ENCODE measurements at places on chromosomes 1 and 21.

GRCh38 chr1:43875331-43875730 is 58.3 kb upstream of the ARTN start:
- no peak for DNase-seq

DNA sequence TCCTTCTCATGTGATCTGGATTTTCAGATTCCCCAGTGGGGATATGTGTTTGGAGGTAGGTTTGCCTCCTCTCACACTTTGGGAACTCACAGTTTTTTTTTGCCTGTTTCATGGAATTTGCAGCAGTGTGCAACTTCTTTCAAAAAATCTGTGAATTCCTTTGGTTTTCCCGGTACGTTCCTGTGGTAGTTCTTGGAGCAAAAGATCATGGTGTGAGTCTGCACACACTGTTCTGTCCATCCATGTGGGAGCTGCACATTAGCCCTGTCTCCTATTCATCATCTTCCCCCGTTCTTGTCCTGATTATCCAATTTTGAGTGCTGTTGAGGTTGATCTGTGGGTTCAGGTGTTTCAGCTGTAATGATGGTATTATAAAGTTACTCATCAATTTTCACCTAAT is 30.3 kb upstream of the TACSTD2 start:
- no peak for DNase-seq

DNA sequence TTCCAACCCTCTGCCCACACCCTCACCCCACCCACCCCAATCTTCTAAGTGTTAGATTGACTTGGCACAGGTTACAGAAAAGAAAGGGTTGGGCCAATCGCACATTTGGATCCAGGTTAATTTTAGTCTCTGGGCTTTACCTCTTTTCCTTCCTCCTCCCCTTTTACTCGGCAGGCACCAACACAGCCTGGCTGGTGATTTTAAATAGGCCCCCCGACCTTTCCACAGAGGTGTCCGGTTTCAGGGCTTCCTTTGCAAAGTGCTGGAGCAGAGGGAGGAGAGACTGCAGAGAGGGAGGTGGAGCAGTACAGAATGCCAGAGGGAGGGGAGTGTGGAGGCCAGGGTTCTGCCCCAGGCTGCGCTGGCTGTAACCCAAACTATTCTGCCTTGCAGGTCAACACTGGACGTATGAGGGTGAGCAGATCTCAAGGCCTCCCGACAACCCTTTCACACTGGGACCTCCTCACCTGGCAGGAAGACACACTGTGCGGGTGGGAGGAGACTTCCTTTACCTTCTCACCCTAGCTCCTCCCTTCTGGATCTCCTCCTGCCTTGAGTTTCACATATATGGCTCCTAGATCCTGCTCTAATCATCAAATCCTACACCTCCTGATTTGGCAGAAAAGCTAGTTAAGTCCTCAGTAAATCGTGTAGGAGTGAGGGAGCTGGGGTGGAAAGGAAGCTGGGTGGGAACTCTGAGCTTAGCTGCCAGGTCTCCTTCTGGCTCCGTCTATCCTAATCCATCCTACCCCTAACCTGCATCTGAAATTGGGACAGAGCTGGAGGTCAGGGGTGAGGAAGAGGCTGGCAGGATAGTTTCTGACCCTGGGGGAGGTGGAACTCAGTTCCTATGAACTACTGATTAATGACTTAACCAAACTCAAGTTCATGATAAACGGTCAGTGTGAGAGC is 2.4 kb downstream of the CA14 start:
- no peak for DNase-seq

- DNase-seq, result no peak
Measured at GRCh38 chr1:43352881-43353280, 5.9 kb upstream of the CDC20 start.

GRCh38 chr1:205240118-205240517 is 12.4 kb downstream of the TMCC2 start:
- DNase-seq, result no peak

GRCh38 chr1:219460896-219461815 is 151.7 kb downstream of the ZC3H11B start:
- DNase-seq, result no peak

GRCh38 chr1:204093421-204093717 is 20.5 kb downstream of the SOX13 start:
- DNase-seq, result no peak

- DNase-seq, result no peak
Measured at GRCh38 chr1:155272466-155273342, 600 bp downstream of the CLK2 start.

GRCh38 chr1:115725600-115725999 is 42.9 kb downstream of the CASQ2 start:
- no peak for DNase-seq

DNA sequence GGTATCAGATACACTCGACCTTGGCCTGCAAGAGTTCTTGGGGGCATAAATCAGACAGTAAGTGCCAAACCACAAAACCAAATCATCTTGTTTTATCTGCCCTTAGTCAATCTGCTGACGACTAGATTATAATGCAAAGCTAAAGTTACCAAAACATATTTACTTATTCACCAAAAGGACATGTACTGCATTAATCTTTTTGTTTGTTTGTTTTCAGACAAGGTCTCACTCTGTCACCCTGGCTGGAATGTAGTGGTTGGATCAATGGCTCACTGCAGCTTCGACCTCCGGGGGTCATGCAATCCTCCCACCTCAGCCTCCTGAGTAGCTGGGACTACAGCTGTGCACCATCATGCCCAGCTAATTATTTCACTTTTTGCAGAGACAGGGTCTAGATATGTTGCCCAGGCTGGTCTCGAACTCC is 114.7 kb downstream of the APP start:
- no peak for DNase-seq

GRCh38 chr1:91759076-91759475 is 126.9 kb downstream of the TGFBR3 start:
- no peak for DNase-seq

GRCh38 chr1:183871601-183872000 is 66.7 kb downstream of the RGL1 start:
- DNase-seq, result no peak

DNA sequence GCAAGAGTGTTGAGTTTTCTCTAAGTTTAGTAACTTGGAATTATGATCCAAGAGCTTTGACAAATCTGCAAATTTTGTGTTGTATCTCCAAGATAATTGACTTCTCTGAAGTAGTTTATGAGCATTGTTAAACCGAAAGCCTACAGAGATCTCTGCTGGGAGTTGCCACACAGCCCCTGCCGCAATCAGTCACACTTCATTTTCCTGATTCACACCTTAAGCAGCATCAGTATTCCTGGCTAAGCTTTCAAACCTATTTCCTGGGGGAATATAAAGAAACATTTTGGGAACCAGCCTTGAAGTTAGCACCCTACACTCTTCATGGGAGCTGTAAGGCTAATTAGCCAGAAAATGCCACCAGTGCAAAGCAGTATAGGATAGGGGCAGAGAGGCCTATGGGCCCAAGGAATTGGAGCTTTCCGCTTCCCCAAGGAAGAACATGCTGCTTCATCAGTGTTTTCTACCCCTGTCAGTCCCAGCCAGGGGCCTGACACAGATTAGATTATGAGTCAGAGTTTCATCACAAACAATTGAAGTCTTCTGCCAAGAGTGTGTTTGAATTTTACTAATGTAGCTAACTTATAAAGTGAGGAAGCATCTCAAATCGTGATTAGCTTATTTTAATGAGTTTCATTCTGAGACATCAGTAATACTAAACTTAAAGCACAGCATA is 23.2 kb upstream of the CACYBP start:
- DNase-seq, result no peak

DNA sequence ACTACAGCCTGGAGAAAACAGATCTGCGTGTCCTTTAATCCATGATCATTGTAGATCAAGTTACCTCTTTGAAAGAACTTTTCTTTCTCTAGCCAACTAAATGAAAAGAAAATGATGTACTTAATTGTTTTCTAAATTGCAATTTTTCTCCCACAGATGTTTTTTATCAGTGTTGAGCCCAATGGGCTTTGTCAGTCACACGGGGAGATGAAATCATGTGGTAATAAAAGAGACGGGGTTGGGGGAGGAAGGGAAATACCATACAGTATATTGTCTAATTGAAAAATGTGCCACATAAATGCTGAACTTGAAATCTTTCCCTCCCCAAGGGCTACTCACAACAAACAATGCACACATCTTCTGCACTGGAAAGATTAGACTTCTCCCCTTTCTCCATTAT is 58.4 kb downstream of the NTMT2 start:
- DNase-seq, result no peak

DNA sequence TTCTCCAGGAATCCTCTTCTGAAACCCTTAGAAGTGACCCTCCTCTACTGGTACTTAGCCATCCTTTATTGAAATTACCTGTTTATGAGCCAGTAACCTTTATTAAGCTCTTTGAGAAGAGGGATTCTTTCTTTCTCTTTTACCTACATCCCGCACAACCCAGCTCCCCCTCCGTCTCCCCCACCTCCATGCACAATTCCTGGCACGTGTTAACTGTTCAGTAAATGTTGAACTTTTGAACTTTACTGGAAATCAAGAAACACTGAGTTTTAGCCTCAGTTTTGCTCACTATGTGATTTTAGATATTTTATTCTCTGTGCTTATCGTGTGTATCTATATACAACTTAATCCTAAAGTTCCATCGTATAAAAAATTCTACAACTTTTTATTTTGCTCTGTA is 1.8 kb downstream of the TMED5 start:
- no peak for DNase-seq

DNA sequence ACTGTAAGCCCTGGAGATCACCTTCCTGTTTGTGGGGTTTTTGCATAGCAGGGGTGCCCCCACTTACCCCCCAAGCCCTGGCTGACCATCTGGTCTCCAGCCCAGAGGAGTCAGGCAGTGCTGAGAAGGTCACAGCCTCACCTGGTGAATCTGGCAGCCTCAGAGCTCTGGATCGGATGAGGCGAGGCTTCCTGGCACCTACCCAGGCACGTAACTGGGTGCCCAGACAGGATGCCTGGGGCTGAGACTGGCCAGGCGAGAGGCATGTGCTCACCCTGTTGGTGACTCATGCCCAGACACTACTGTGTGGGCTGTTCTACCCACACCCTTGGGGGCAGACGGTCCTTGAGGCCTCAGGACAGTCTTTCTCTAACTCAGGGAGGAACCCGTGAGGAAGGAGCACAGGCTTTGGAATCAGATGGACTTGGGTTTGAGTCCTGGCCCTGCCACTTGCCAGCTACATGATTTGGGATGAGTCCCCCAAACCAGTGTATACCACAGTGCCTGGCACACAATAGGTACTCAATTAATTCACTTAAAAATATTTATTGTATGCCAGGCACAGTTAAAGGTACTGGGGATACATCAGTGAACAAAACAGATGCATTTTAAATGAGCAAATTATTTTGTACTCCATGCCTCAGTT is 15.1 kb upstream of the PADI3 start:
- DNase-seq, result no peak

- DNase-seq, result no peak
Measured at GRCh38 chr1:165173818-165174217, 182.7 kb downstream of the LMX1A start.

GRCh38 chr1:216250861-216251260 is 172.4 kb downstream of the USH2A start:
- DNase-seq, result no peak

GRCh38 chr21:46650476-46651098 is 15.1 kb downstream of the PRMT2 start:
- no peak for DNase-seq

- no peak for DNase-seq
Measured at GRCh38 chr1:102742426-102742825, 365.9 kb downstream of the COL11A1 start.

GRCh38 chr21:14116080-14116481 is 94.7 kb downstream of the LIPI start:
- no peak for DNase-seq

GRCh38 chr1:44328671-44329416 is 26.2 kb downstream of the ERI3 start:
- no peak for DNase-seq

DNA sequence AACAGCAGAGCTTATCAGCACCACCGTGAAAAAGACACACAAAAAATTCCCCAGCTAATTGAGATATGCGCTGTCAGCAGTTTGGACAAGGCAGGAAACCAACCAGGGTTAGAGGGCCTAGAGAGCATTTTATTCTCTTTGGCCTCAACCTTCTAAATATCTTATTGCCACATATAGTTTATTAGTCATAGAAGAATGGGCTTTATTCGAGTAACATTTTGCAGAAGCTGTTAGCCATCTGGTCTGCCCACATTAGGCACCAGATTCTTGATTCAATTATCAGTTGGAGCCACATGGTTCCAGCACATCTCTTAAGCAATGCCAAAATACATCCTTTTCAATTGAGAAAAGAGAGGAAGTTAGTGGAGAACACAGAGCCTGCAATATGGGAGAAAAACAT is 109.9 kb upstream of the CXADR start:
- no peak for DNase-seq

- DNase-seq, result no peak
Measured at GRCh38 chr1:160124705-160125478, 9.3 kb downstream of the ATP1A2 start.

DNA sequence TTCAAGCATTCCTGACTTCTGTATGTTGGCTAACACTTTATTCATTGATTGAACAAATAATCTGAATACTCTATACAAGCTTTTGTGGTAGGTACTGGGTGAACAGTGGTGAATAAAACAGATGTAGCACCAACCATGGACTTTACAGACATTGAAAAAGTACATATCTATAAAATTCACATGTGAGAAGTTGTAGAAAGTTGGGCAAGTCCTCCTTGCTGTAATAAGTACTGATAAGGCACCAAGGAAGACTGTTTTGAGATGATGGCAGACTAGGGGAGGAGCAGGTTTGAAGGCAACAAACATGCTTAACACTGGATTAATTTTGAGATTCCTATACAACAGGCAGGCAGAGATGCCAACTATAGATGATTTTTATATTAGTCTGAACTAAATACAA is 42.4 kb downstream of the RNF2 start:
- no peak for DNase-seq

GRCh38 chr1:67142931-67143330 is 8.2 kb upstream of the C1orf141 start:
- no peak for DNase-seq

- DNase-seq, result no peak
Measured at GRCh38 chr1:58699011-58699762, 675 bp downstream of the MYSM1 start.

GRCh38 chr1:58204284-58204683 is 342.2 kb downstream of the OMA1 start:
- DNase-seq, result no peak

DNA sequence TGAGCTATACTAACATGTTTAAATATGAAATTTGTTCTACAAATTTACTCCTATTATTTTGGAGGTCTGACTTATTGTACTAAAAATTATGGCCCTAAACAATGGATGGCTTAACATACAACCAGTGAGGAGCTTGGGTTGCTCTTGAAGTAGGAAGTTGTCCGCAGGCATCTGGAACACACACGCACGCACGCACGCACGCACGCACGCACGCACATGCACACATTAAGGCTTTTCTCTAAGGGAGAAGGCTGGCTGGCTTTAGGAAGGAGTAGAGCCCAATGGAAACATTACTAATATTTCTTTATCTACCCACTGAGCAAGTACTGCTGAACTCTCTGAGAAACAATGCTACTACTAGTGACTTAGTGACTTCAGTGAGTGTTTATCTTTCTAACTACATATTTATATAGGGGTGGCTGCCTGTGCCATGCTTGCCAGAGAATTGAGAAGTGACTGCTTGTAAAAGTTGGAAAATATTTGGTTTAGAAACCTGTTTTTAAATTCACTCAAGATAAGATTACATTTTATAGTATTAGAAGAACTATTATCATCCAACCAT is 16.2 kb upstream of the ARHGAP29 start:
- no peak for DNase-seq

- DNase-seq, result no peak
Measured at GRCh38 chr1:51472359-51472758, 46.7 kb downstream of the EPS15 start.
